Glutamatergic neuron (in vitro differentiated cells): ENCODE measurements at places on chromosomes 5 and 9.
A peak's percentile ranks its signal among the peaks of the same experiment; 100 is the strongest.

GRCh38 chr9:21828853-21829410 is 26.5 kb downstream of the MTAP start:
- DNase-seq = no peak

DNA sequence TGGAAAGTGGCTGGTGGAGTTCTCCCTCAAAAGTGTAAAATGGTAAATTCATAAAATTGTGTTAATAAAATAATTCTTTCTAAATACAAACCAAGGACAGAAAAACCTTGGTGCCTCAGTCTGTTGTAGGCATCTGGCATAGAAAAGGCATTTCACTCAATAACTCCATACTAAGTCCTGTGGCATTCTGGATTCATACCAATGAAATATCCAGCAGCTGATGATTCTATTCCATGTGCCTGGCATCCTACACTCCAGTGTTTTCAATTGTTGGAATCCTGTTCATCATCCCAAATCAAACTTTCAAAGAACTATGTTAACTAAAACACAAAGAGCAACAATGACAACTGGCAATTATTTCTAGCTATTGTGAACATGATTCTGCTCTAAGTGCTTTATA is 21.6 kb upstream of the ALDH1A1 start:
- DNase-seq = no peak

DNA sequence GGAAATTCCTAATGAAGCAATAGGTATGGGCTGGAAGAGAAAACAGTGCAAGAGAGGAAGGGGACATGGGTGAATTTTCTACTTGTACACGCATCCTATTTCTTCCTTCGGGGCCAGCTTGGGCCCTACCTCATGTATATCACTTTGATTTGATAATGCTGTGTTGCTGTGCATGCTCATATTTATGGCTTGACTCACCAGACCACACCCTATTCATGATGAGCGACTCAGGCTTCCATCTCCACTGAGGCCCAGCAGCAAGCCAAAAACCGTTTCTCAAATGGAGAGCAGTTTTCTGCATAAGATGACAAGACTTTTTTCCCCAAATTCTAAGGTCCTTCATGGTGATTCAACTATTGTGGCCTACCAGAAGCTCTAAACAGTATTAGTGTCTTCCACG is 2039.1 kb upstream of the CDH9 start:
- DNase-seq = no peak

DNA sequence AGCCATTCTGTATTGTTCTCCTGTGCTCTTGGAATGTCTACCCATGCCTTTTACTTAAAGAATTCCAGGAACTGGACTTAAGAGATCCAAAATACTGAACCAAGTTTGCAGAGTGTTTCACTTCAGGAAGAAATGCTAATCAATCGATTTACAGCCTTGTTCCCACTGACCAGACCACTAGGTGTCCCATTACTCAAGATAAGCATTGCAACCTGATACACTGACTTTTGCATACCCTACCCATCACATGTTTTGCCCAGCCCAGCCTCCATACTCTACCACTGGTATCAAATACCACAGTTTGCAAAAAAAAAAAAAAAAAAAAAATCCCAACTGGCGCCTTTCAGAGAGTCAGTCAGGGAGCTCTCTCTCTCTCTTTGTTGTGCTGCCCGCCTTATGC is 550.8 kb downstream of the CDH9 start:
- no peak for DNase-seq

DNA sequence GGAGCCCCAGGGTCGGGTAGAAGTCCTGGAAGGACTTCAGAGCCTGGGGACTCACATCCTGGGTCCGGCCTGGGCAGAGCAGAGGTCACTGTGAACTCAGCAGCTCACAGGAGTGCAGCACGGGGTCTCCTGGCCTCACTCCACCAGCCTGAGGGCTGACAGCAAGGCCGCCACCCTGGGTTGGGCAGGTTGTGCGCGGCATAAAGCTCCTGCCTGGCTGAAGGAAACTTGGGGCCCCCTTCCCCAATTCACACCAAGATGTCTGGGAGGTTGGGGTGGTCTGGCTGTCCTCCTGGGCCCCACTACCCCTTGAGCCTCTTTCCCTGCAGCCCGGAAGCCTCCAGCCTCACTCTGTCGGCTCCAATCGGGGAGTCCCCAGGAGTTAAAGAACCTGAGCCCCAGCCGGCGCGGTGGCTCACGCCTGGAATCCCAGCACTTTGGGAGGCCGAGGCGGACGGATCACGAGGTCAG is 2.1 kb downstream of the LCN15 start:
- no peak for DNase-seq

- DNase-seq = no peak
Observed at GRCh38 chr5:109063223-109063622, 315.5 kb downstream of the FER start.

GRCh38 chr5:17828681-17829080 is 194.4 kb downstream of the TAF11L14 start:
- DNase-seq = no peak

GRCh38 chr5:112742424-112742823 is 4.7 kb downstream of the APC start:
- DNase-seq = no peak

DNA sequence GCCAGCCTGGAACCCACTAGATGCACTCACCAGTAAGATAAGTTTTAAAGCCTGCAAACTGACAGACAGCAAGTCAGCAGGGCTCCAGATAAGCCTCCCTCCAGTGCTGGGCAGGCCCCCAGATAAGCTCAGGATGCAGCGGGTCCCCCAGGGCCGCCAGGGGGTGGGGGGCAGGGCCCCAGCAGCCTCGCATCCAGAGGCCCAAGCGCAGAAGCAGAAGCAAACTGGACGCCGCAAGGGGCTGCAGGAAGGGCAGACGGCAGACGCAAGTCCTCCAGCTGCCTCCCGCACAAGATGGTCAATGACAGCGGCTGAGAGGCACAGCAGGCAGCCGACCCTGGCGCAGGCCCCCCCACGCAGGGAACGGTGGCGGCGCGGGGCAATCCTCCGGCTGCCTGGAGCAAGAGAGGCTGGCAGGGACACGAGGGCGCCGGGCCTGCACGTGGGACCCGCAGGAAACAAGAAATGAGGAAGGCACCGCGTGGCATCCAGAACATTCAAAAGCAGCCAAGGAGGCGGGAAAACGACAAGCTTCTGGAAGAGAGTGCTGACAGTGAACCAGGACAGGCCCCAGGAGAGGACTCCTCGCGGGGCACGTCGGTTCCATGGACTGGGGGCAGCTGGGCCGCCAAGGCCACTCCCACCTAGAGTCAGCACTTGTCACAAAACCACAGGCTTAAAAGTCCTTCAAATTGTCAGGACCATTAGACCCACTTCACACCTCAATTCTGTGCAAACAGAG is 49.8 kb downstream of the ROR2 start:
- DNase-seq = peak; percentile 63

- DNase-seq = no peak
Observed at GRCh38 chr9:91727316-91727861, 222.6 kb downstream of the ROR2 start.

DNA sequence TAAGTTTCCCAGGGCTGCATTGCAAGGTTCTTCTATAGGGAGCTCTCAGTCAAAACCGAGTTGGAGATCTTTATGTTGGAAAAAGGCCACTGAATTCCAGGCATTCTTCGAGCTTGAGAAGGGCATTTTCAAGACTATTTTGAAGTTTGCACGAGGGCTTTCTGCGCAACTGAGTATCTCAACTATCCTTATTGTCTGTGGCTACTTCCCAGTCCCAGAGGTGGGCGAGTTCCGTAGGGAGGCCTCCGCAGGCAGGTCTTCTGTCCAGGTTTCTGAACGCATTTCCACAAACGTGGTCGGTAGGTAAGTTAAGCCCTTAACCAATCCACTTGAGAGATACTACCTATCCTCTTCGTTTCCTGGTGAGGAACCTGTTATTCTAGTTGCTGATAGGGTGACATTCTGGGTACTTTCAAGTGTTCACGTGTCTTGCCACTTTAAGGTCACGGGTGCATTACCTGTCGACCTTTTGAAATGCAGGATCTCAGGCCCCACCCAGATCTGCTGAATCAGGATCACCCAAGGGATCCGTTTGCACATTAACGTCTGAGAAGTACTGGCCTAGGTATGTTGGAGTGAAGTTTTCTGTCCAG is 51.4 kb upstream of the TJP2 start:
- no peak for DNase-seq

DNA sequence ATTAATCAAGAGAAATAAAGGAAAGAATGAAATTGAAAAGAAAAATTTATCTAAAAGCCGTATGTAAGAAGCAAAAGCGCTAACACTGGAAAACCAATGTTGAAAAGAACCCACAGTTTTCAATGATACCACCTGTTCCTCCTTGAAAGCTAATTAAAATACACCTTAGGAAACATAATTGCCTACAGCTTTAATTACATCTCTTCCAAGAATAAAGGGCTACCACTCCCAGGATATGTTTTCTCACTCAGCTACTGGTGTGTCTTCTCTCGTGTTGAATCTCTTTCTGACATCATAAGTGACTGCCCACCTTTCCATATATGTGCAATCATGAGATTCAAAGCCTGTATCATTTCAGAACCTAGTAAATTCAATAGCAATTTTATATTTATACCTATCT is 880.6 kb upstream of the DMAC1 start:
- DNase-seq = no peak

GRCh38 chr5:145429170-145429569 is 406.0 kb downstream of the PRELID2 start:
- DNase-seq = no peak

DNA sequence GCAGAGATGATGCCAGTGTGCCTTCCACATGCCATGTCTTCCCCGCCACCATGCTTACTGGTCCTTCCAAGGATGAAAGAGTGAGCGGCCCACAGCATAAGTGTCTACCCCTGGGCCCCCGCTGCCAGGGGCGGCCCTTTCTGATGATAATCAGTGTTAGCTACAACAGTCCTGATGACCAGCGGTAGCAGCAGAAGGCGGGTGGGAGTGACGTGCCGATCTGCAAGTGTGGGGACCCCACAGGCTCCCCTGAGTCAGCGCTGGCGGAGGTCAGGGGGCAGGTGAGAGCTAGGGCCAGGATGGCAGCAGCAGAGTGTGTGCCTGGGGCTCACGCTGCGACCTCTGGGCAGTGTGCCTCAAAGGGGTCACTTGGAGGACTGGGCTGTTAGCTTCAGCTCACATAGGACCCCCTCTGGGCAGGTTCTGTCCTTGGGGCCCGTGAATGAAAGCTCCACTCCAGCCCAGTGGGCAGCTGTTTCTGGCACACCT is 80.4 kb downstream of the HMCN2 start:
- DNase-seq = no peak

DNA sequence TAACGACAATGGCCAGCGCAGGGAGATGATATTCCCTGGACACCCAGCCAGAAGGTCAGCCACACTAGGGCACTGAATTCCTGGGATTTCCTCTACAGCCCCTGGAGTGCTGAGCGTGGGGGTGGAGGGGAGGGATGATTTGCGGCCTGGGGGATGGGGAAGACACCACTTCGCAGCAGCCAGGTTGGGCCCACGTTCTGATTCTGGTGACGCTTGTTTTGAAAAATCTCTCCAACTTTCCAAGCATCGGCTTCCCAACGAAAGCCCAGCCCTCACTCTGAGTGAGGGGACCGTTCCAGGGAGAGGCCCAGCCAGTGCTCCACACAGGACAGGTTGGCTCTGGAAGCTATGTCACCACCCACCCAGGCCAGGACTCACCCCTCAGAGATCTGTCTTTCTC is 5.4 kb downstream of the GFPT2 start:
- DNase-seq = no peak

GRCh38 chr5:53323943-53324642 is 156.3 kb upstream of the FST start:
- DNase-seq = no peak

DNA sequence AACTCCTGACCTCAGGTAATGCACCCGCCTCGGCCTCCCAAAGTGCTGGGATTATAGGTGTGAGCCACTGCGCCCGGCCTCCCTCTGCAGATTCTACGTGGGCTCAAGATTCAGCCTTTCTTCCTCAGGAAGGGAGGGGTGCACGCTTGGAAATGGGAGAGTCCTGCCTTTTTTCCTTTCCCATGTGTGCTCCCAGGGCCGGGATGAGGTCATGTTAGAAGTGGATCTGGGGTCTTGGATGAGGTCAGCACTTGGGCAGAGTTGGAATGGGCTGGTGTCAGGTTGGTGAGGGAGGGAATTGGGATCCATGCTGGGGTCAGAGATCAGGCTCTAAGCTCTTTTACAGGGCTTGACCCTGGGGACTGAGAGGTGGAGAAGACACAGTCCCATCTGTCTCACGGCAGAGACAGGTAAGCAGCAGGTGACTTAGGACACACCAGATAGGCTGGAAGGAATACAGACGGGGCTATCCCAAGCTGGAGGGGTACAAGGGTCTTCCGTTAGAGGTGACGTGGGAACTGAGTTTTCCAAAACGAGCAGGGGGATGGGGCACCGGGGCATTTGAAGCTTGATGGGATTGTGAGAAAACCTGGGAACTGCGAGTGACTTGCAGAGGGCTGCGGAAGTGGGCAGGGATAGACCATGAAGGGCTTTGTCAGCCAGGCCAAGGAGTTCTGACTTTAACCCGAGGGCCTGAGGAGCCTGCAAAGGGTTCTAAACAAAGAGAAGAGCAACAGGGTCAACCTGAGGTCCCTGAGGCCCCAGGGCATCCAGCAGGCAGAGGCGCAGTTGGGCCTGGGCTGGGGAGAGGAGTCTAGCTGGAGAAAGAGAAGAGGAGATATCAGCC is 1.8 kb upstream of the AQP7 start:
- DNase-seq = no peak

DNA sequence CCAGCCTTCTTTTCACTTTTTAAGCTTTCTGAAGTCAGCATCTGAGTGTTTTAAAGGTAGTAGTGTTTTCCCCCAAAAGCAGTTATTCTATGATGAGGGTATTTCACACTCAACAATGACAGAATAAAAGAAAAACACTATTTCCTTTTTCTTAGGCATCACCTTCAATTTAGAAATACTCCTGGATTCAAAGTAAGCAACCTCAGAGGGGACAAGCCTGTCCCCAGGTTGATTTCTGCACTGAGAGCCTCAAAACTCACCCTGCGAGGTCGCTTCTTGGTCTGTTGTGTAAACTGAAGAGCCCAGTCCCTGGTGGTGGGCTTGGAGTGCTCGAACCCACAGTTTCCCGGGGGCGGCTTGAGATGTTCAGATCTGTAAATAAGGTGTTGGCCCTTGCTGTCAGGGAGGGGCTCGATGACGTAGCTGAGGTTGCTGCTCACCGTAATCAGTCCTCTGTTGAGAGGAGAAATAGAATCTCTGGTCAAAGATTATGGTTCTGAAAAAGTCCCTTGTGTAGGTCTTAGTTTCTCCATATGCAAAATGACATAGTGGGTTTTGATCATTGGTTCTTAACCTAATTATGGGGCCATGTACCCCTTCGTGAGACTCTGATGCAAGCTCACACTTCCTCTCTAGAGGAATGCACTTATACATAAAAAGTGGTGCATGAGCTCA is 55.9 kb downstream of the ADAM19 start:
- DNase-seq = no peak
